Right ventricle myocardium inferior (tissue), 1 donor: ENCODE measurements at places on chromosomes 6 and 20. TPM values are rescaled to one million over a fixed set of nuclear protein-coding genes. Genes with fewer than 3 reads are reported as not detected.

The SLC16A10 gene
- total RNA-seq: 12.1 TPM

The PBX2 gene
- total RNA-seq: 42.9 TPM

DNA sequence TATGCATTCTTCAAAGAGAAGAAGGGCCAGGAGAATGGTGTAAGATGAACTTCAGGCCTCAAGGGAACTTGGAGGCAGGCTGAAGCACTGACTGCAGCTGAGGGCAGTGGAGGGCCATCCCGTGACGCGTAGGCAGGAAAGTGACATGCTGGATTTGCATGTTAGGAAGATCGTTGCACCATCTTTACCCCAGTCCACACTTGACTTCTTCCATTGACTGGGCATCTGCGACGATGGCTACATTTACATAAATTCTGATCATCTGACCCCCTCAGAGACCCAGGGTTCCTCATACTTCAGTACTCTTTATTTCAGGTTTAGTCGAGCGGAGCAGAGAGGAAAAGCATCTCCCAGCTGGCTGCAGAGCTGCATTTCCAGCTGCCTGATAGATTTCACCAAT is 180.2 kb downstream of the PTPRT start:
- DNase-seq: no peak

DNA sequence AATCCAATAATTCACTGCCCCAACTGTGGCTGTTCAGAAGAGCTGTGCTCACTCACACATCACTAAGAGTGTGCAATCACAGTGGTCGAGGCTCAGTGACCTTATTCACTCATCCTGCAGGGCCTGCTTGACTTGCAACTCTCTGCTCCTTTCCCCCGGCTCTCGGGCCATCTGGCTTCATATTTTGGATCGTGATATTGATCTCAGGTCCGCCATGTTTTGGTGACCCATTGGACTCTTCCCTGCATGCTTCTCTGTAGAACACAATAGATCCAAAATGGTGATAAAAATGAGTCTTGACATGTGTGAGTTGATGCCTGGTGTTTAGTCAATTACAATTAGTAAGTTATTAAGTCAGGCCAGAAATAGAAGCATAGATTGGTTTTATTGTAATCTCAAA is 313.9 kb upstream of the SOX4 start:
- no peak for DNase-seq

GRCh38 chr6:154579485-154579884 is 69.0 kb upstream of the CNKSR3 start:
- no peak for DNase-seq

GRCh38 chr6:169345146-169345545 is 91.5 kb upstream of the THBS2 start:
- DNase-seq: no peak

GRCh38 chr20:54257071-54257816 is 49.4 kb downstream of the PFDN4 start:
- no peak for DNase-seq

DNA sequence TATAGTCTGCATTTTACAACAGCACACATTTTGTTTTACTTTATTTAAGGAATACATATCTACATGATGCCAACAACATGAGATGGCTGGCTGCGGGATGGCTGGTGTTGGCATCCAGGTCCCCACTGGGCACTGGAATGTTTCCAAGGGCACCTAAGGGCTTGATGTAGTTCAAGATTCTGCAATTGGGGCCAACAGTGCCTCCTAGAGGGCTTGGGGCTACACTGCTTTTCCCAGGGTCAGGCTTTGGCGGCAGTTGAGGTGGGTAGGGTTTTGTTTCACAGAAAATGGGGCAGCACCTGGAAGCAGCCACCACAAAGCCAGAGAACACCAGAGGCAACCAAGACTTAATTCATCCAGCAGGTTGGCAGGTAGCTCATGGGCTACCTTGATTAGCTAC is 202.2 kb upstream of the PRND start:
- no peak for DNase-seq

- DNase-seq: no peak
Measured at GRCh38 chr6:111806561-111807497, 66.4 kb downstream of the FYN start.

- DNase-seq: no peak
Measured at GRCh38 chr6:35967076-35967774, 46.3 kb upstream of the SRPK1 start.

DNA sequence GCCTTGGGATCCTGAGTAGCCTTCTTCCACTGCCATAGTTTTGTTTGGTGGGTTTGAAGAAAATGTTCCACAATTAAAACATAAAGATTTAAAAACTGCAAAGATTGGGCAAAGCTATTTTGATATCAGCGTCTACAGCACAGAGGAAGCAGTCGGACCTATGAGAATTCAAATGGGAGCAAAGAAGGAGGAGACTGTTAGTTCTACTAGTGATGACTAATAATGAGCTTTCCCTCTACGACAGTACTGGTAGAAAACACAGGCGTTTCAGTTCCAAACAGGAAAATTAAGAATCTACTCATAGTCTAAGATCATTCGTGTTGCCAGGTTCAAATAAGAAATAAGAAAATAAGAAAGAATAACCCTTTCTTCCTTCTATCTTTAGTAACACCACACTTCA is 121.2 kb downstream of the INSM1 start:
- no peak for DNase-seq
